ENCODE measurements at places on chromosomes 11 and 22.

DNA sequence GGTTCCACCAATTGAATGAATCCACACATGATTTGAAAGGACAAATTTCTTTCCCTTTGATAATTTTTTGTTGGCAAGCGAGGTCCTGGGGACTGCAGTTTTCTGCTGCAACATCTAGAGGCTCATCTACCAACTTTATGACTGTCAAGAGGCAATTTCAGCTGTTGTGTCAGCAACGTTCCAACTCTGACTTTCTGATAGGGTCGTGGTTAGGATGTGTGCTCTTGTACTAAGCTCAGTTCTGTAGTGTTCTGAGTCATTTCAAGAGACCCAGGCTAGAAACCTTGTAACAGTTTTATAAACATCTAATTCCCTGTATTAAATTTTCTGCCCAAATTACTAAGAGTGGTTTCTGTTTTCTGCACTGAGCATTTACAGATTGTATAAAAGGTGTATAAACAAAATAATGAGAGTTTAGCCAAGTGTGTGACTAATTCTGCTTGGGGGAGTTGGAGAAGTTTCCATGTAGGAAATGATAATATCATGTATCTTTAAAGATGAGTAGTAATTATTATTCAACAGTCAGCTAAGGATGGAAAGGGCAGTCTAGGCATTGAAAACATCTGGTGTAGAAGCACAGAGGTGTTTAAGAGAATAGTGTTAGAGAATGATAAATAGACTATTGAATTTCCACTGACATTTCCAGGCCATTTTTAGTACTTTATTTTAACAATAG, 72.2 kb downstream of the RBMXL2 start:
- DNase-seq: no peak

DNA sequence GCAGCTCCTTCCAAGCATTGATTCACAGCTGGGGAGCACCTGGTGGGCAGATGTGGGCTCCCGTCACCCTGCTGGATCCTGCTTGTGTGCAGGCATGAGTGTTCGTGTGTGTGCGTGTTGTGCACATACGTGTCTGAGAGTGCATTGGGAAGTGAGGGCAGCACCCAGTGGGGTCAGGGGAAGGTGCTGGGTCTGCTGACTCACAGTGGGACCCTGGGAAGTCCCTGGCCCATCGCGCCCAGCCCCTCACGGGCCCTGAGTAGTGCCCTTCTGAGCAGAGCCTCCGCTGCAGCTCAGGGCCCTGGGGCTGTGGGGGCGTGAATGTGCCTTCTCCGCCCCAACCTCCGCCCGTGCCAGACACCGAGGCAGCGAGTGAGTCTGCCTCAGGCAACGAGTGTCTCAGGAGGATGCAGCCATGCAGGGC, 36.8 kb downstream of the WNT11 start:
- no peak for DNase-seq

- DNase-seq: no peak
These were observed 3.5 kb upstream of the ZP1 start for GRCh38 chr11:60863550-60864521.

DNA sequence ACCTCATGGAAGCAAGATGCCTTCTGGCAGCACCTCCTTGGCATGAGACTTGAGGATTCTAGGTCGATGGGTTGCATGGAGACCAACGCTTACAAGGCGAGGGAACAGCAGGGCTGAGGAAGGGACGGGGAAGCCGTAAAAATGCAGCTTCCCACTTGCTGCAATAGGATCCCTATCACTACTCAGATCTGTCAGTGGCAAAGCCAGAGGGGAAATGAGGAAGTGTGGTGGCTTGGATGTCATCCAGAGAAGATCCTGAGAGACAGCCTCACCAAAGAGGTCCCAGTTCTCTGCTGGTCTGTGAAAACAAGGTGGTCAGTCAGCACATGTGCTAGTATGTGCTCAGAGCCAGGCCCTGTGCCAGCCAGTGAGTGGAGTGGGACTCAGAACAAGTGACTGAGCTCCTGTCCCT, 22.2 kb downstream of the CYB5R2 start:
- no peak for DNase-seq

- no peak for DNase-seq
These were observed 12.3 kb downstream of the MS4A6E start for GRCh38 chr11:60339356-60339755.

- DNase-seq: peak; percentile 48
These were observed 13.1 kb upstream of the TCF20 start for GRCh38 chr22:42283278-42284201.

DNA sequence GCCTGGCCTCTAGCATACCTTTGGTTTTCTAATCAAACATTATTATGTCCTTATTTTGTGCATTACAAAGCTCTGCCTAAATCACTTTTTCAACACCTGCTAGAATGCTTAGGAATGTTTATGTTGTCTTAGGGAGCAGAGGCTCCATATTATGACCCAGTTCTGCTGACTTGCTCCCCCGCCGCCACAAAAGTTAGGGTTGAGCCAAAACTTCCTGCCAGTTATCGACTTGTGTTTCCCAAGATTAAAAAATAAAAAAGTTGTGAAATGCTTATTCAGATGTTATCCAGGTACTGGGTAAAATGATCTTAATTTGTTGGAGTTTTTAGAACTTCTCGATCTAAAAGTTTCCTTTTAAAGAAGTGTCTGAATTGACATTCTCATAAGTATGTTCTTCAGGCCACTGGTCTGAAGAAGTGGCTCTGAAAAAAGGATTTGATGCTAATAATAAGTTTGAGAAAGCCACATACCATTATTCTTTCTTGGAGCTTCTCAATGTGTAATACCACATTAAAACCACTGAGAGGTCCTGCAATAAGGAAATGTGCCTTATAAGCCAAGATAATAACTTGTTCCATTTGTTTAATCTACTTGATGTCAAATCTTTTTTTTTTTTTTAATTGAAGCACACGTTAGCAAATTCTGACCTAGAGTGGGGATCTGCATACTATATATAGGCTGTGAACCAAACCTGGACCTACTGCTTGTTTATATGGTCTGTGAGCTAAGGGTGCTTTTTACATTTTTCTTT, 2.2 kb downstream of the RNF185 start:
- DNase-seq: no peak

- DNase-seq: no peak
These were observed 39.0 kb downstream of the CTNND1 start for GRCh38 chr11:57800444-57801182.

GRCh38 chr11:113465786-113466185, 9.4 kb downstream of the DRD2 start:
- DNase-seq: no peak

DNA sequence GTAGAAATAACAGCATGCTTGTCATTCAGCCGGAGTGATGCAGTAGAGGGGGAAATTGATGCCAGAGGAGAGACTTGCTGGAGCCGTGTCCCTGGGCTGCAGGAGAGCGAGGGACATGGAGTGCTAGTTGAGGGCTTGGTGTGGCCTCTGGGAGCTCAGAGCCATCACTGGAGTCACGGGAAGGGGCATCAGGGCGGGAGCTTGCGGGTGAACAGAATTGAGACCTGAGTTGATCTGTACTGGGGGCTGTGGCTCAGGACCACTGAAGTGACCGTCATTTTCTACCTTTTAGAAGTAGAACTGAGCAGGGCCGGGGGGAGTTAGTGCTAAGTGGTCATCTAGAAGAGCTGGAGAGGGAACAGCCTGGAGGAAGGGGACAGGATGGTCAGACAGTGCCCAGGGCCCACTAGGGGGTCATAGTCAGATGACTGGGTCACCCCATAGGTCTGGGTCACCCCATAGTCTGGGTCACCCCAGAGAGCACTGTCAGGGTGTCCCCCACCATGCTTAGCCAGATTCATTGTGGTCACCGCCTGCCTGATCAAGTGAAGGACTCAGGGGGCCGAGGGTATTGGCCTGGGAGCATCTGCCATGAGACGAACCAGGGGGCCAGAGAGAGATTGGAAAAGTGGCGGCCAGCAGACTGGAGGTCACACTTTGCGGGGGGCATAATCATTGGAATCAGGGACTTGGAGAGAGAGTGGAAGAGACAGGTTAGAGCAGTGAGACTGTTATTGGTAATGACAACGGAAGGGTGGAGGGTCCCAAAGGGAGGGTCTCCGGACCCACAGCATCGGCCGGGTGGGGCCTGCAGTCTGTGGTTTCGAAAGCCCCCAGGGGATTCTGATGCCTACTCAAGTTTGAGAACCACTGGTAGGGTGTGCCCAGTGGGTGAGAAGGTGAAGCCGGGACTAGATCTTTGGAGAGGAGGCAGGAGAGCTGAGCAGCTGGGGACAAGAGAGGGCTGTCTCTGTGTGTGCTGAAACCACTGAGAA, 15.2 kb downstream of the RIBC2 start:
- DNase-seq: no peak

- no peak for DNase-seq
These were observed 73.4 kb downstream of the NCAM1 start for GRCh38 chr11:113034576-113034975.

GRCh38 chr11:100687054-100687629, at the start of gene ARHGAP42:
TSS of gene ARHGAP42 (plus strand) at chr11:100687288. CDS start at chr11:100687679, 391 bp downstream.
- DNase-seq: no peak

DNA sequence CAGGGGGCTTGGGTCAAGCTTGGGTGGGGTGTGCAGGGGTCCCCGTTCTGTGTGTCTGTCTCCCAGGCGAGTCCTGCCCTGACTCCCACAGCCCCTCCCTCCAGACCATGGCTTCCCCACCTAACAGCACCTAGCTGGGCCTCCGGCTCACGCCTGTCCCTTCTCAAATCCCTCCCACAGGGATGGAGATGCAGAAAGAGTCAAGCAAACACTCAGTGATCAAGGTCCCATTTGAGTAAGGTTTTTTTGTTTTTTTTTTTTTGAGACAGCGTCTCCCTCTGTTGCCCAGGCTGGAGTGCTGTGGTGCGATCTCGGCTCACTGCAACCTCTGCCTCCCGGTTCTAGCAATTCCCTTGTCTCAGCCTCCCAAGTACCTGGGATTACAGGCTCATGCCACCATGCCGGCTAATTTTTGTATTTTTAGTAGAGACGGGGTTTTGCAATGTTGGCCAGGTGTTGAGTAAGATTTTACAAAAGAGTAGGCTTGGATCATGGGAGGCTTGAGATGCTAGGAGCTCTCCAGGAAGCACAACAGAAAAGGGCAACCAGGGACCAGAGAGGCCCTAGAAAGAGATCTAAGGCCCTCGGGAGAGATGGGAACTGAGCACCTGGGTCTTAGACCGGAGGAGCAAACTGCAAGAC, 5.7 kb downstream of the APOBEC3D start:
- no peak for DNase-seq

DNA sequence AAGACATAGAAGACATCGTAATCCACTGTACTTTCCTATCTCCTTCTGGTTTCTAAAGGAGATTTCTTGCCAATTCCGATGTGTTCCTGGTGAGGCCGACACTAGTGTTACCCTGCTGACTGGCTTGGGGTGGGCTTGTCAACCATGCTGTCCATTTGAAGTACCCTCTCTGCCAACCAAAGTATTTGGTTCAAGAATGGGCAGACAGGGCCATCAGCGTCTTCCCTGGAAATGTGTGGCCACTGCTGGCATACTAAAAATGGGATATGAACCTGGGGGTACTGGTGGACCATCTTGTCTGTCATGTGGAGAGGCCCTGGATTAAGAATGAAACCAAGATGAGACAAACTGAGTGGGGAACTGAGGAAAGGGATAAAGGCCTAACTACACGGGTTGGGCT, 1.8 kb upstream of the VSTM5 start:
- DNase-seq: no peak

DNA sequence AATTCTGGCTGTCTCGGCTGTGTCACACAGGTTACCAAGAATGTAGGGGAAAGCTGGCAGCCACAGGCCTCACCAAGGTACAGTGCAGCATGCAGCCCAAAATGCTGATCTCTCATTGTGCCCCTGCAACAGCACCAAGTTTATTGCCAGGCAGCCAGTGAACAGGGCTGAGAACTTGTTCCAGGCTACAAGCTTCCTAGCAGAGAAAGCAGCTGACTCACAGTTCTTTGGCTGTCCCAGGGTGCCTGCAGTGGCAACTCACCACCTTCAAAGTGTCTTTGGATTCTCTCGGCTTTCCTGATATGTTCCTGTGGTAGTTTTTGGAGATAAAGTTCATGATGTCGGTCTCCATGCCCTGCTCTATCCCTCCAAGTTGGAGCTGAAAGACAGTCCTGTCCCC, 719.1 kb upstream of the ANO3 start:
- no peak for DNase-seq

DNA sequence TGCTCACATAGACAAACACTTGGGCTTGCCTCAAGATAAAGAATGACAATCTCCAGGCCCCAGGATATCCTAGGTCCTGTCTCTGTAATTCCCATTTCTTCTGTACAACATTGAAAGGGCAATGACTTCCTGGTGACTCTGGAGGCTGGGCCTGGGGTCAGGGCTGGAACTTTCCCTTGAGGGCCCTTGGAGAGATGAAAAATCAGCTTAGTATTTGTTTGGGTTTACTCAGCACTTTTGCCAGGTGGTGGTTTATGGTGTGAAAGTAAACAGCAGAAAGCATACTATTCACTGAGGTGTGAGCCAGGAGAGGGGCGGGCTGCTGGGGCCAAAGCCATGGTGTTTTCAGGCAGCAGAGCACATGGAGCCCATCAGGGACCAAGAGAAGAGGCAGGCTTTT, 214.7 kb upstream of the NARS2 start:
- DNase-seq: no peak

GRCh38 chr11:71252269-71252769, at the start of gene SHANK2:
TSS of gene SHANK2 (minus strand) at chr11:71252577. CDS start at chr11:71147326, 105,251 bp downstream.
- no peak for DNase-seq

GRCh38 chr22:43136255-43136654, 6.9 kb downstream of the MCAT start:
- no peak for DNase-seq

- DNase-seq: no peak
These were observed at the start of gene RHOD for GRCh38 chr11:67056267-67057204. TSS of gene RHOD (plus strand) at chr11:67056847. CDS start at chr11:67056903, 56 bp downstream.

- DNase-seq: no peak
These were observed 318.7 kb downstream of the BUD13 start for GRCh38 chr11:116454020-116454645.

GRCh38 chr11:14905104-14906033, 13.3 kb upstream of the CYP2R1 start:
- DNase-seq: peak; percentile 74

DNA sequence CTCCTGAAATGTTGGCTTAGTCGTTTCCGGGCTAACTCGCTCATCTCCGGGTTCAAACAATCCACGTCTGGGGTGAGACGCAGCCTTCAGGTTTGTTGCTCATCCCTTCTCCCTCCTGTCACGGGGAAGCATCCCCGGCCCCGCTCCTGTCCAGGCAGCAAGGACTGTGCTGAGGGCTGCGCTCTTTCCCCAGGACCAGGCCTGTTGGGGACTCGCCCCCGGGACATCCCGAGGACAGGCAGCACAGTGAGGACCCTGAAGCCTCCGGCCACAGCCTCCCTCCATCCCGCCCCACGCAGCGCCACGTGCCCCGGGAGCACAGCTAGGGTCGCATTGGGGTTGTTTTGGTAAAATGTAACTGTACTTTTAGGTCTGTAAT, 252.0 kb downstream of the BRD1 start:
- no peak for DNase-seq

- DNase-seq: no peak
These were observed 43.9 kb downstream of the MIAT start for GRCh38 chr22:26701323-26701722.

- DNase-seq: no peak
These were observed 8.9 kb downstream of the PPIL2 start for GRCh38 chr22:21674638-21675245.
